ENCODE measurements at places on chromosomes 4 and X.
A peak's percentile ranks its signal among the peaks of the same experiment; 100 is the strongest.

- DNase-seq, result no peak
Measured at GRCh38 chr4:10587697-10588096, 96.9 kb downstream of the CLNK start.

DNA sequence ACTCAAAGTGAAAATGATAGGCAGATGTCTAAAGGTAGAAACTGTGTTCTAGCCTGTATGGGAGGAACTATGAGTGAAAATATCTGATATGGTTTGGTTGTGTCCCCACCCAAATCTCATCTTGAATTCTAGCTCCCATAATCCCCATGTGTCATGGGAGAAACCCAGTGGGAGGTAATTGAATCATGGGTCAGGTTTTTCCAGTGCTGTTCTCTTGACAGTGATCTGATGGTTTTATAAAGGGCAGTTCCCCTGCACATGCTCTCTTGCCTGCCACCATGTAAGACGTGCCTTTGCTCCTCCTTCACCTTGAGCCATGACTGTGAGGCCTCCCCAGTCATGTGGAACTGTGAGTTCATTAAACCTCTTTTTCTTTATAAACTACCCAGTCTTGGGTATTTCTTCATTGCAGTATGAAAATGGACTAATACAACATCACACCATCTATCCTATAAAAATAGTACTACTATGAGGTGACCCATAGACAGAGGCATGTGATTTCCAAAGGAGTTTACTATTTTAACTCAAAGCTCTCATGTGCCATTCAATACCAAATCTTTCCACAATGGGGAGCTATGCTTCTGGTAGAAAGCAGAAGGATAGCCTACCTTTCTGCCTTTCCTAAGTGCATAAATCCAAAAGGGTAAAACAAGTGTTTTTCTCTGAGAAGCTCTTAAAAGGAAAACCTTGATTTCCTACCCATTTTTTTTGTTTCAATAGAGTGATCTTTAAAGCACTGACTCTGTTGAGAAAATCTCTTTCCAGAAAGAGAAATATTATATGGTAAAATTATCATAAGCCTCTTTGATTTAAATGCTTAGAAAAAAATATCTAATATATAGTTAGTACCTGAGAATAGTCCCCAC, 38.8 kb downstream of the SEC31A start:
- no peak for DNase-seq

DNA sequence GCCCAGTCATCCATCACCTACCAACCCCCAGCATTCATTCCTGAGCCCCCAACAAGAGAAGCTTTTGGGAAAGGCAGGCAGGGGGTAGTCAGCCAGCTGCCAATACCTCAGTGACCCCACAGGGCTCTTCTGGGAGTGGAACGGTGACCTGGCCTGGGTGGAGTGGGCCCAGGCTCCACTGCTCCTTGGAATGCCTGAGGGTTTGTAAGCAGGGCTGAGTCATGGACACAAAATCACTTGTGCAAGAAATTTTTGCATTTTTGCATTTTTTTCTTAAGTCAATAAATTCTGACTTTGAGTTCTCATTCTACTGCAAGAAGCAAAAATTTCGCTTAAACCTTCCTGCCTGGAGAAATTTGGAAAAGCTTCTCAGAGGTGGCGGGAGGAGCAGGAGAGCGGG, 18.5 kb downstream of the SORCS2 start:
- no peak for DNase-seq

DNA sequence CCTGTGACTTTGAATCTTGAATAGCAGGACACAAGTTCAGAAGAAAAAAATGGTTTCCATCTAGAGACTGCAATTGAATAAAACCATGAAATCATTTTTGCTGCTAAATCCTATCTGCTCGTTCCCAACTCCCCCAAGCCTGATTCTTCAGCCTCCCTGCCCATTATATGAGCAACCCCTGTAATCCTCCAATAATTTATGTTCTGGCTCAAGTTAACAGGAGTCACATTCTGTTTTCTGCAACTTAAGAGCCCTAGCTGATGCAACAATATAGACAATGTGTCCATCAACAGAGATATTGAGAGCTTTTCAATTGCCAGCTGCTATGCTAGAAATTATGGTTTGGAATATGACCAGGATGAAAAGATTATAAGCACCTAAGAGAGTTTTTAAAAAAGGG, 84.1 kb downstream of the LDB2 start:
- no peak for DNase-seq

DNA sequence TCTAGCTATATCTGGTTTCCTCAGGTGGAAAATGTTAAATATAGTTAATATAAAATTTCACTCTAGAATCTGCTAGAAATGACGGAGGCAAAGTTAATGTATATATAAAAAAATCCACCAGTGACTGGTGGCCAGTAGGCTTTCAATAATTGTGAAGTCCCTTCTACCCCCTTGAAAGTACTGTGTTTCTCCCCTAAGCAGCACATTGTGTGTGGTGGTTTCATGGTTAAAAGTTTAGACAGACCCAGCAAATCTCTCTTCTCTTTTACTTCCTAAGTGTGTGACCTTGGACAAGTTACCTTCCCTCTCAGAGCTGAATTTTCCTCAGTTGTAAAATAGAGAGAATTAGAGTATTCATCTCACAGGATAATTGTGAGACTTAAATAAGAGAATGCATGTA, 600 bp upstream of the HEPH start:
- DNase-seq, result no peak

- no peak for DNase-seq
Measured at GRCh38 chrX:347351-348117, 28.9 kb upstream of the GTPBP6 start.

DNA sequence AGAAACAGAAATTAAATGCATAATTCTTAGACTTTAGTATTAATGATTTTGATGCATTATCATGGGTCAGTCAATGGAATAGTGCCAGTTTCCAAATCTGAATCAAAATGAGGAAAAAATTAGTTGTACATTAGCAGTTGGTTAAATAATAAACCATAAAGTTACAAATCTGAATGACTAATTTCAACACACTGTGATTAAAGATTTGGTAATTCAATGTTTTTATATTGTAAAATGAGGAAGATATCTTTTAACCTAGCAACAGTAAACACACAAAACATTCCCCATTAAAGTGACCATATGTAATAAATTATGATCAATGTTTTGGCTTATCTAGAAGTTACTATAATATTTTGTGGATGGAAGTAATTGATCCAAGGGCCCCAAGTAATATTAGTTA, 1.6 kb downstream of the FBXO8 start:
- DNase-seq, result no peak

DNA sequence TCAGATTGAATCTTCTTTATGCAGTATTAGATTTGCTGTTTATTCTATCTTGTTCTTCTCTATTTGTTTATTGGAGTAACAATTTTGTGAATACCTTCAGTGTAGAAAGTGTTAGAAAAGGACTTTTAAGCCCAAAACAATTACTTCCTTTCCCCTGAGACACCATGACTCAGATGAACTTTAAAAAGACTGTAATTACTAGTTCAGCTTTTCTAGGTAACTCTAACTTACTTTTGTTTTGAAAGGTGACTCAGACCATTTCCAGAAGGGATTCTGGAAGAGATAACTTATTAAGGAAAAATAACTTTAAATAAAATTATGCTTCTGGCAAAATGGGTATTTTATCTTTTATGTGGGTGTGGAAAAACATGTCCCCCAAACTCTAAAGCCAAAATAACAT, 561.5 kb upstream of the PCDH10 start:
- DNase-seq, result no peak

DNA sequence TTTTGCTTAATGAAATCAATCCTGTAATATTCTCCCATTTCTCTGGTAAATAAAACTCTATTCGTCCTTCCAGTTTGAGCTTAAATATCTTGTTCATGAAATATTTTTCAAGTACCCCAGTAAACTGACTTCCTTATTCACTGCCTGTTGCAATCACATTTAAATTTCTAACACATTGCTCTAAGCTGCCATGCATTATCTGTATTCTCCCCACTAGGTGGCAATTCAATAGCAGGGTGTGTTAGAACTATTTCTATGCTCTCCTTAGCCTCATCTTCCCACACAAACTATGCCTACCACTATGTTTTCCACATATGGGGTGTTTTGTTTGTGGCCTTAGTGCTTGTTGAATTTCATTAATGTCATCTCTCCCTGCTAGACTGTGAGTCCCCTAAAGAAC, 377.1 kb upstream of the HS3ST1 start:
- no peak for DNase-seq

GRCh38 chr4:28686618-28687017, 1826.0 kb downstream of the STIM2 start:
- peak; percentile 63 for DNase-seq

GRCh38 chr4:165299399-165300060, 27.9 kb upstream of the MSMO1 start:
- DNase-seq, result no peak

- DNase-seq, result no peak
Measured at GRCh38 chr4:98517218-98518021, 141.0 kb downstream of the TSPAN5 start.

GRCh38 chr4:184649971-184650855, 675 bp downstream of the PRIMPOL start:
- DNase-seq, result no peak

- no peak for DNase-seq
Measured at GRCh38 chrX:76987381-76987780, 459.8 kb upstream of the FGF16 start.

DNA sequence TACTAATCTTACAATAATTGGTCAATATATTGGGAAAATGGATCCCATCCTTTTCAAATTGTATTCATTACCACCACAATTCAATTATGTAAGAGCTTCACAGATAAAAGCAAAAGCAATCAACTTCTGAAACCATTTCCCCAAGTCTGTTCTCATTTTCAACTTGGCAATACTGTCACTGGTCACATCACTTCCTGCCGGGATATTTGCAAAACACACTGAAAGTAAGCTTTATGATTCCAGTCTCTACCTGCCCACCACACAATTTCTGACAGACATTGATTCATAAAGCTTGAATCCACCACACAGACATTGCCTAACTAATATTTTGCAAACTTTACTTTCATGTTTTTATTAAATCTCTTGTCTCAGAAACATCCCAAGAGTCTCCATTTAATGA, 53.6 kb downstream of the LIN54 start:
- no peak for DNase-seq
